T-helper 1 cell (primary cell): ENCODE measurements at places on chromosomes 7 and 10.

DNA sequence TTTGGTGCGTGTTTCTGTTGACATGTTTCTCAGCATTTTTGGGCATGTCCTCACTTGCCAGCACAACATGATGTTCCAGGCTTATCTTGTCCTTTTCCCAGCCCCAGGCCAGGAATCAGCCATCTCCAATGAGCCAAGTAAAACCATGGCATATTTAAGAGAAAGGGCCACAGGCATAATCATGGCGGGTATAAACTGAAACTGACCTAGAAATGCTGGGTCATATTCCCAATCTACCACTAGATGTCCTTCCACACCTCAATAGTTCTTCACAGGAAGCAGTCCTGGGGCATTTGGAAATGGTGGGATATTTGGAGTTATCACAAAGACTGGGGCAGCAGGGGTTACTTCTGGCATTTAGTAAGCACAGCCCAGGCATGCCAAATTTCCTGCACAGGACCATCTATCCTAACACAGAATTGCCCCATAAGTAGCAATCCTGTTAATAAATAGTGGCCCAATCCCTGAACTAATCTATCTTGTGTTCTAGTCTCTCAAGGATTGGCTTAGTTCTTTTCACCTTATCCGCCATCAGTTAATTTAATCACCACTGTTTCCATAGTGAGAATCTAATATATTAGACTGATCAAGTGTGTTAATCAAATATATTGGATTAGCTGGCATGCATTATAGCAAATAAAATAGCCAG is 101.6 kb downstream of the NPSR1 start:
- no peak for DNase-seq

DNA sequence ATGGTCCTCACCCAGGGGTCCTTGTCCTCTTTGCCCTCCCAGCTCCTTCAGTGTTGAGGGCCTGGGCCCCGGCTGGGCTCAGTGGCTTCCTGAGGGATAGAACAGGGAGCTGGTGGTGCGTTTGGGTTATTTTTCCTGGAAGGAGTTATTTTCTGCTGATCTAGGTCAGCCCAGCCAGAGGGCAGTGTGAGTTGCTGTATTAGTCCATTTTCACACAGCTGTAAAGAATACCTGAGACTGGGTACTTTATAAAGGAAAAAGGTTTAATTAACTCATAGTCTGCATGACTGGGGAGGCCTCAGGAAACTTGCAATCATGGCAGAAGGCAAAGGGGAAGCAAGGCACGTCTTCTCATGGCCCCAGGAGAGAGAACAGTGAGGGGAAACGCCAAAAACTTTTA is 122.4 kb upstream of the PCBD1 start:
- no peak for DNase-seq

DNA sequence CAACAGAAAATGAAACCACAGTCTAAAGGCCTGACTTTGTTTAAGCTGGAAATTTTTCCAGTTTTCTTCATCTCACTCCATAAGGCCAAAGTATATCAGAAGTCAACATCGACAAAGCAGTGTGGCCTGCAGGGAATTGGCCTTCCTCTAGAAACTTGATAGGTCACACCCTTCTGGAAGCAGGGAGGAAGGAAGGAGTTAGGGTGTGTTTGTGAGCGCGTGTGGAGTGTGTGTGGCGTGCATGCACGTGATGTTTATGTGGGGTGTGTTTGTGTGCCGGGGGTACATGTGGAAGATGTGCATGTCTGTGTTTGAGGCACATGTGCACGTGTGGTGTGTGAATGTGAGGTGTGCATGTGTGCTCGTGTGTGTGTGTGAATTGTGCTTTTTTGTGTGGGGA is 28.6 kb downstream of the ZC3HAV1 start:
- no peak for DNase-seq

GRCh38 chr10:113894581-113894980 is 40.1 kb downstream of the NHLRC2 start:
- no peak for DNase-seq
